GM20000 (cell line): ENCODE measurements at places on chromosomes 4 and X.

- no peak for DNase-seq
Observed at GRCh38 chr4:77453911-77454310, 151.7 kb upstream of the CXCL13 start.

DNA sequence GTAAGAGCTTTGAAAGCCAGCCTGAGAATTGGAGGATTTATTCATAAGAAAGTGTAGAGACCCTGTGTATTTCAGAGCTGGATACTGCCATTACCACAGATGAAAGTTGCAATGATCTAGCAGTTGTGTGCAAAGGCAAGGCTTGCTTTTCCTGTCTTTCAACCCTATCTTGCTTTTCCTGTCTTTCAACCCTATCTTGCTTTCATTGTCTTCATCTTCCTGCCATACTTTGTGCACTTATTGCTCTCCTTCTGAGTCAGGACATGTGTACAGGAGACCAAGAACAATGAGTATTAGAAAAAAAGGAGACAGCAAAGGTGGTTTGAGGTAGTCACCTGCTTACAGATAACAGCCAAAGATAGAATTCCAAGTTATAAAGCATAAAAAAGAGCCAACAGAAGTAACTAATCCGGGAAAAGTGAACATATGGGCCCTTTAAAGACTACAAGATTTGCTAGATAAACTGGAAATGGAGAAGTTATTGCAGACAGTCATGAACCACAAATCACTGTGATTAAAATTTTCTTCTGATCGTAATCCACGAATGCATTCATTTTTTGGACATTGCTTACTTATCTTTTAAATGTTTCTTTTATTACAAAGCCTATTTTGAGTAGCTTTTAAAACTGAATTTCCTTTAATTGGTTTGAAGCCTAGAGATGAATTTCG is 17.2 kb downstream of the C1QTNF7 start:
- no peak for DNase-seq

GRCh38 chr4:81039351-81039972 is 9.0 kb downstream of the BMP3 start:
- DNase-seq = no peak

- no peak for DNase-seq
Observed at GRCh38 chr4:24315056-24315455, 269.3 kb downstream of the DHX15 start.

DNA sequence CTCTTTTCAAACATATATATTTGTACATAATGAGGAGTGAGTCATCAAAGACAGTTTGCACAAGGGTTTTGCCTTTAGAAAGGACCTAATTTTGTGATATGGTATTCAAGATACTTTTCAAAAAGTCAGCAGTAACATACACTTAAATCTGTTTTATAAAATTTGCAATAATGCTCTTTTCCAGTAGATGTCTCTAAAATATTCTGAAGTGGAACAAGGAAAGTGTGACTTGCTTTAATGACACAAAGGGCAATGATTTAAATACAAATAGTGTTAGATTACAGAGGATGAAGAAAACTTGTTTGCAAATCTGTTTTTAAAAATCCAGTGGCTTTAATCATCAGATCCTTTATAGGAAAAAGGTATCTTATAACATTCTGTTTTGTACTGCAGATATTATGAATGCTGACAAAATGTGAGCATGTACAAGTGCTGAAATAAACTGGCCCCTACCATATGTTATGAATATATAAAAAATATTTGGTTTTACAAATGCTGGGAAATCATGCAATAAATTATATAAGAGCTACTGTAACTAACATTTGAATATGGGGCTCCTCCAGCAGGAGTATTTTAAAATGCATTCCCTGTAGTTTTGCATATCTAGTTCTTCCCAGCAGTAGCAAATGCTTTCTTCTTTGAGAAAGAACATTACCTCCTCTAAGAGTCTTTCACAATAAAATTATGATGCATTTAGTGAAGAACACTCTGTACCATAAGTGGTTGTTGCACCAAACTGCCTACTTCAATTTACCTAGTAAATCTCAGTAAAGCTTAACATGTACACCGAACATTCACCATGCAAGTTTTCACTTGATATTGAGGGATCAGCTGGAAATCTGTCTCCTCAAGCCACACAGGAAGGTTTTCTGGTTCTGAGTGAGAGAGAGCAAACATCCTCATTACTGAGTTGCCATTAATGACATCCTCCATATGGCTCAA is 20.2 kb downstream of the MMRN1 start:
- DNase-seq = no peak

- DNase-seq = no peak
Observed at GRCh38 chr4:31194823-31195222, 474.7 kb downstream of the PCDH7 start.

- DNase-seq = no peak
Observed at GRCh38 chr4:100285121-100285520, 94.9 kb upstream of the DDIT4L start.

GRCh38 chr4:71266090-71266794 is 72.6 kb upstream of the SLC4A4 start:
- DNase-seq = peak; percentile 15

GRCh38 chr4:30350288-30350687 is 369.9 kb upstream of the PCDH7 start:
- no peak for DNase-seq

DNA sequence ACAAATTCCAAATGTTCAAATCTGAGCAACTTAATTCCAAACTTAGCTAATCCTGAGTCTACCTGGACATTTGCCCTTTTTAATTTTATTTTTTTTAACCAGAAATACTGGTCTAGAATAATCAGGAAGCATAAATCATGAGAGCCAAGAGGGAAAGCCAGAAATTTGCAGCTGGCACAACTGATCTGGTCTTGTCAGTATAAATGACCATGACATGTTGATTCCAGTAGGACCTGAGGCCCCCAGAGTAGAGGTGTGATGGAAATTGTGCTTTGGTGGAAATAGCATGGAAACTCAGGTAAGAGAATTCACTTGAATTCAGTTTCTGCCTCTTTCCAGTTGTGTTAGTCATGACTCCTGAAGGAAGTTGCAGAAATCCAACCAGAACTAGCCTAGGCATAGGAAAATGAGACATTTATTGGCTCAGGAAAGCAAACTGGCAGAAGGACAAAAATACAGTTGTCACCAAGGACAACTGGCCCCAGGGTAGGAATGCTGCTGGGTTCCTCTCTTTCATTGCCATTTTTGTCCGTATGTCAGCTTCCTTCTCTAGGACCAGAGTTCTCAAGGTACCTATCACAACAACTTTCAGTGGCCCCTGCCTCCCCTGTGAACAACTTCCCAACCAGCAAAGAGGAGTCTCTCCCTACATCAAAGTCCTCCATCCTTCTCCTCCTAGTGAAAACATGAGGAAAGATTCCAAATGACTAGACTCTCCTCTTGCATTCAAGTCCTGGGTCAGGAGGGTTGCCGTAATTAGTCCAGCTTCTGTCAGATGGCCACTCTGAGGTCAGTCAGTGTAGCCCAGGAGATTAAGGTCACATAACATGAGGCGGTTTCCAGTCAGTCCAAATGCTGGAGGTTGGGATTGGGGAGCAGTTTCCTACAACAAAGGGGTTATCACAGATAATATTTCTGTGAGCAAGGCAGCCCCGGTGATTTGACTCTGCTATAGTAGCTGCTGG is 29.3 kb upstream of the MYOZ2 start:
- no peak for DNase-seq

DNA sequence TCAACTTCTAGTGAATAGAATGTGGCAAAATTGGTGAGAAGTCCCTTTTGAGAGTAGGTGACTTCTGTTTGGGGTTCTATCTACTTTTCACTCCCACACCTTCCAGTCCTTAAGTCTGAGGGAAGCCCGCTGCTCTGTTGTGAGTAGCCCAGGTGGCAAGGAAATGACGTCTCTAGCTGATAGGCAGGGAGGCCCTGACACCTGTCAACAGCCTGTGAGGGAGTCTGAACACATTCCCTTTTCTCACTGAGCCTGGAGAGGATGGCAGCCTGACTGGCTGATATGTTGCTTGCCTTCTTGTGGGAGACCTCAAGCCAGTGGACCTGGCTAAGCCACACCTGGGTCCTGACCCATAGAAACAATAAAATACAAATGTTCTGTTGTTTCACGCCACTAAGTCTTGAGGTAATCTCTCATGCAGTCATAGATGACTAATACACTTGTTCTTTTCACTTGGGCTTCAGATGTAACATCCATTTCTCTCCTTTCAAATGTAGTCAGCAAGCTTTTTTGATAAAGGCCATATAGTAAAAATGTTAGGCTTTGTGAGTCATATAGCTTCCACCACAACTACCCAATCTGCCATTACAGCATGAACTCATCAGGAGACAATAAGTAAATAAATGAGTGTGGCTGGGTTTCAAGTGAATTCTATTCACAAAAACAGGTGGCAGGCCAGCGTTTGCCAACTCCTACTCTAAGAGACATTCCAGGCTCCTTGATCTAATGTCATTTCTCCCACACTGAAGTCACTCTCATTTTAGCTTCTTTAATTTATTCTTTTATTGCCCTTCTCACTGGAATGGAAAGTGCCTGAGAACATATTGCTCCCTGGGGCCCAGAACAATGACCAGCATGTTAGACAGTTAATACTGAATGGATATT is 265.1 kb upstream of the MAD2L1 start:
- no peak for DNase-seq

DNA sequence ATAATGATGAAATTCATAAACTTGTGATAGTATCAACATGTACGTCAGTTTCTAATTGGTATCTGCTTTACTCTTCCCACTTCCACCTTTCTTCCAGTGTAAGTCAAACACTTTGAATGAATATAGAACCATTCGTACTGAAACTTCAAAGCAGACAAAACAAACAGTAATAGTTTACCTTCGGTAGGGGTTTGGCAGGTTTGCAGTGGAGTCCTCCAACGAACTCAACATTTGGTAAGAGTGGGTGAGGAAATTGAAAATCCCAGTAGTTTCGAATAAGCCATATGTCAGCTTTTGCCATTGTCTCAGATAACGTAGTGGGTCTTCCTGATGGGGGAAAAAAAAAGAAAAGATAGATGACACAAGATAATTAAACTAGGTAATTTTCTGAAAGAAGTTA is 2.2 kb downstream of the UGT2B4 start:
- DNase-seq = no peak

DNA sequence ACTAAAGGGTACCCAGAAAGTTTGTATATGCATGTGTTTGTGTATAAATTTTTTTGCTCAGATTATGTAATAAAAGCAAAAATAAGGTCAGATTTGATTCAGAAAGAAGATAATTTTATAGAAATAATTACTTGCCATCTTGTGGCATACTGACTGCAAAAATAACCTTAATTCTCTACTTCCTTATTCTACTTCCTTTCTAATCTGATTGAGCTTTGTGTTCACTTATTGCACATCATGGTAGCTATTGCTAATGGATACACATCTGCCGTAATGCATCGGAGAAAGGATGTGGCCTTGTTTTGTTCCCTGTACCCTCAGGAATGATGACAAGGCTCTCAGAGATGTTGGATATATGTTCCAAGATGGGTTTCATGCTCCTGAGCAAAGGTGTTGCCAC is 10.5 kb upstream of the GNPDA2 start:
- no peak for DNase-seq

- DNase-seq = no peak
Observed at GRCh38 chr4:118396881-118397622, 44.2 kb upstream of the PRSS12 start.

GRCh38 chrX:155027509-155028066 is 944 bp downstream of the FUNDC2 start:
- DNase-seq = no peak

DNA sequence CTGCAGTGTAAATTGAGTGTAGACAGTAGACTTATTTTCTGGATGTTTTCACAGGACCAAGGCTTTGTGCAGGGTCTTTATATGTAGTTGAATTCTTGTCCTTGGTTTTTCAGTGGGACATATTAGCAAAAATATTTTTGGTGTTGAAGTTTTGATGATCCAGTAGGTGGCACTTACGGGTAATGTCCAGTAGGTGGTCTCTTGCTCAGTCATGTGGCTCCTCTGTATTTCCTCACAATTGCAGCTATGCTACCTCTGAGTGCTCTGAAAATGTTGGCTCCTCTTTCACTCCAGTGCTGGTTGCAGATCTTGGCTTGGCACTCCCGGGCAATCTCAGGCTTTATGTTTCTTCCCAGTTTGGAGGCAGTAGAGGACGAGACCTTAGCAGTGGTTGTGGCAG is 419.8 kb upstream of the AMOT start:
- DNase-seq = no peak

DNA sequence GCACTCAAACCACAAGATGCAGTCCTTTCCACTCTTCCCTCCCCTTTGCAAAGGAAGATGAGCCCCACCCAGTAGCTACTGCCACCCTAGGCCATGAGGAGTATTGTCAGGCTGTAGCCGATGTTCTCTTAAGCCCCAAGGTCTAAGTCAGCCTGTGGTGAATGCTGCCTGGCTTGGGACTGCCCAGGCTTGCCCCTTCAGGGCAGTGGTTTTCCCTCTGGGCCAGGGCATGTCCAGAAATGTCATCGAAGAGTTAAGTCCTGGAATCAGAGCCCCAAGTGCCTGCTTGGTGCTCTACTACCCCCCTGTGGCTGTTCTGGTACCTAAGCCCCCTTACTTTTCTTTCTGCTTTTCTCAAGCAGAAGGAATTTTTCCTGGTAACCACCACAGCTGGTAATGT is 11.8 kb upstream of the PGK1 start:
- DNase-seq = no peak

- no peak for DNase-seq
Observed at GRCh38 chrX:111411557-111411956, 435 bp downstream of the DCX start.

DNA sequence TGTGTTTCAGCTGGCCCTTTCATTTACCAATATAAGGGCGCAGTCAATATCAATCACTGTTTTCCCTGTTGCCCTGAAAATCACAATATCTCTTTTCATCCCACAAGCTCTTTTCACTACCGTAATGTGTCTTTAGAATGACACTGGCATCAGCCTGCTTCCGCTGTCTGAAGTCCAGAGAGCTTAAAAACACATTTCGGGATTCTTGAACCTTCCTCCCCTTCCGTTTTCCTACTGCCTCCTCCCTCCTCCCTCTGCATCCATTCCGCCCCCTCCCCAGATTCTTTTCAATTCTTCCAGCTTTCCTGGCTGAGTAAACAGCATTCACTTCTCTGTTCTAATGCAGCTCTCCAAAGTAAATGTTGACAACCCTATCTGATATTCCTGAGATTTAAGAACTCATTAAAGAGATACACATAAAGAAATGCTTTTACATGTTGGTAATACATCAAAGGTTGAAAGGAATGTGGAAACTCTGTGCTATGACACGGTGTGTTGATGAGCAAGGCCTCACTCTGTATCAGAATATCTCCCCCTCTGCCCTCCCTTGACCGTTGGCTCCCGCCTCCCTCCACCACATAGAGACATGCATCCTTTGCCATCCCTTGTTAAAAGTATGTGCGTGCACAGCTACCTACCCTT is 83.5 kb upstream of the SPRY1 start:
- no peak for DNase-seq

GRCh38 chrX:151974336-151975227 is at the start of gene GABRE:
Gene GABRE (minus strand): TSS chrX:151974676. CDS start chrX:151974625, 51 bp downstream.
- DNase-seq = no peak
